Activated T-helper 2 cell treated with anti-CD3 and anti-CD28 coated beads, Interferon-gamma antibody, Interleukin-2, Interleukin-4, amounts not matched to agents 10 μg/mL and 5 μg/mL and 100 μg/mL, durations not matched to agents 14 hours and 24 hours and 36 hours (primary cell): ENCODE measurements at places on chromosomes 12 and 14. TPM values are rescaled to one million over a fixed set of nuclear protein-coding genes. Genes with fewer than 3 reads are reported as not detected.

Gene VCPKMT
- total RNA-seq, result 9.7 and 10.1 TPM in 2 replicates

DNA sequence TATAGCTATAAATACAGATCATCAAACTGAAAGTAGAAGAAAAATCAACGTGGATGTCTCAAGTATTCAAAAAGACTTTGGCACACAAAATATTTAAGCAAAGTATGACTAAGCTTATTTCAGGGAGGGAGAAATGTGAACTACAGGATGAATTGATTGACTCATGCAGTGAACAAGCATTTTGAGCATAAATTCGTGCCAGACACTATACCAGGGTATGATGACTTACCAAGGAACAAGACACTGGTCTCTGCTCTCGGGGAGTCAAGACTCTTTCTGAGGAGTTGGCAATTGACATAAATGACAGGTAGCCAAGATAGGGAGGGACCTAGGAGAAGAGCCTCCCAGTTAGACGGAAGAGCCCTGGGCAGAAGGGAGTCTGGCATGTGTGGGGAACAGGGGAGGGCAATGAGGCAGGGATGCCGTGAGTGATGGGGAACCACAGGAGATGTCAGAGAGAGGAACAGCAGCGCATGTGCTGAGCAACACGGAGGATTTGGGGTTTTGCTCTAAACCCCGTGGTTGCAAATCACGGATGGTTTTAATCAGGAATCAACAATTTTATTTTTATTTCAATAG, 115.2 kb downstream of the TMEM132D start:
- DNase-seq, result no peak

GRCh38 chr12:102182635-102183034, 15.0 kb downstream of the PMCH start:
- no peak for DNase-seq

GRCh38 chr12:38930990-38931389, 25.6 kb upstream of the CPNE8 start:
- DNase-seq, result no peak
